ENCODE measurements at places on chromosomes 7 and 10. TPM values are rescaled to one million over a fixed set of nuclear protein-coding genes. Genes with fewer than 3 reads are reported as not detected.

The OR2A12 gene
- total RNA-seq = not detected

The GIMAP8 gene
- total RNA-seq = 18.5 TPM

The ENTPD7 gene
- total RNA-seq = 4.8 TPM

The UCMA gene
- total RNA-seq = not detected

The TRDMT1 gene
- 5.8 TPM for total RNA-seq

The GPR15LG gene
- total RNA-seq = not detected

The TAS2R5 gene
- 1.2 TPM for total RNA-seq

GRCh38 chr10:49356181-49356580 is 39.7 kb downstream of the DRGX start:
- no peak for DNase-seq

GRCh38 chr7:44633254-44634186 is 27.1 kb downstream of the OGDH start:
- DNase-seq = no peak

DNA sequence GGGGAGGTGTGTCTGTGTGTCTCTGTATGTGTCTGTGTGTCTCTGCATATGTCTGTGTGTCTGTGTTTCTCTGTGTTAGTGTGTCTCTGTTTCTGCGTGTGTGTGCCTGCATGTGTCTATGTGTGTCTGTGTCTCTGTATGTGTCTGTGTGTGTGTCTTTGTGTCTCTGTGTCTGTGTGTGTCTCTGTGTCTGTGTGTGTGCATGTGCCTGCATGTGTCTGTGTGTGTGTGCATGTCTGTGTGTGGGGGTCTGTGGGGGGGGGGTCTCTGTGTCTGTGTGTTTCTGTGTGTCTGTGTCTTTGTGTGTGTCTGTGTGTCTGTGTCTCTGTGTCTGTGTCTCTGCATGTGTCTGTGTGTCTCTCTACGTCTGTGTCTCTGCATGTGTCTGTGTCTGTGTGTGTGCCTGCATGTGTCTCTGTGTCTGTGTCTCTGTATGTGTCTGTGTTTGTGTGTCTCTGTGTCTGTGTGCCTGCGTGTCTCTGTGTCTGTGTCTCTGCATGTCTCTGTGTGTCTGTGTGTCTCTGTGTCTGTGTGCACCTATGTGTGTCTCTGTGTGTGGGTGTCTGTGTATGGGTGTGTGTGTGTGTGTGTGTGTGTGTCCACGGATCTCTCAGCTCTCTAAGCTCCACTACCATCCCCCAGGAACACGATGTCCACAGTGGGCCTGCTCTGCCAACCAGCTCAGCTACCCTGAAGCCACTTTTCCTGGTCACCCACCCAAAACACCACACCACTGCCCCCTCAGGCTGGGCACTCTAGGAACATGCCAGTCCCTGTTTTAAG is 41.7 kb downstream of the RASGEF1A start:
- no peak for DNase-seq

GRCh38 chr7:95517458-95517857 is 31.7 kb downstream of the ASB4 start:
- no peak for DNase-seq

GRCh38 chr10:100987685-100988049 is 324 bp downstream of the TWNK start:
- DNase-seq = no peak

- no peak for DNase-seq
Measured at GRCh38 chr7:108453320-108453719, 2.9 kb downstream of the NRCAM start.

- no peak for DNase-seq
Measured at GRCh38 chr10:20877986-20878983, 18.8 kb downstream of the NEBL start.

- DNase-seq = no peak
Measured at GRCh38 chr7:90771281-90771680, 175.2 kb downstream of the CDK14 start.

DNA sequence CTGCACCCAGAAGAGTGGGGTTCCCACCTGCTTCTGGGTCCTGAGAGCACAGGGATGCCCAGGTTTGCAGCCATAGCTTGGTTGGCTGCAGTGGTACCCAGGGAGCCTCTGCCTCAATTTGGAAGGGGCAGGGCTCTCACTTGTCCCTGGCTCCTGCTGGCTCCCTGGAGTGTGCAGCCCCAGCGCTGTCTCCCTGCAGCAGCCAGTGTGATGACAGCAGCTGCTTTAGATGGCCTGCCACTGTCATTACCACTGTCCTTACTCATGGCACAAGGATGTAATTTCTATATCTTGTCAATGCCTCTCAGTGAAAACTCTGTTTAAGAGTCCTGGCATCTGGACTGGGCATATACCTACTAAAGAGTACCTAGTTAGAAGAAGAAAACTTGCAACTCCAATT is 250.9 kb downstream of the KIF20B start:
- no peak for DNase-seq

- no peak for DNase-seq
Measured at GRCh38 chr10:131698986-131699385, 201.8 kb upstream of the PPP2R2D start.

GRCh38 chr7:100543586-100543985 is 4.6 kb downstream of the AGFG2 start:
- no peak for DNase-seq

- no peak for DNase-seq
Measured at GRCh38 chr10:44913350-44914081, 2.4 kb downstream of the TMEM72 start.

DNA sequence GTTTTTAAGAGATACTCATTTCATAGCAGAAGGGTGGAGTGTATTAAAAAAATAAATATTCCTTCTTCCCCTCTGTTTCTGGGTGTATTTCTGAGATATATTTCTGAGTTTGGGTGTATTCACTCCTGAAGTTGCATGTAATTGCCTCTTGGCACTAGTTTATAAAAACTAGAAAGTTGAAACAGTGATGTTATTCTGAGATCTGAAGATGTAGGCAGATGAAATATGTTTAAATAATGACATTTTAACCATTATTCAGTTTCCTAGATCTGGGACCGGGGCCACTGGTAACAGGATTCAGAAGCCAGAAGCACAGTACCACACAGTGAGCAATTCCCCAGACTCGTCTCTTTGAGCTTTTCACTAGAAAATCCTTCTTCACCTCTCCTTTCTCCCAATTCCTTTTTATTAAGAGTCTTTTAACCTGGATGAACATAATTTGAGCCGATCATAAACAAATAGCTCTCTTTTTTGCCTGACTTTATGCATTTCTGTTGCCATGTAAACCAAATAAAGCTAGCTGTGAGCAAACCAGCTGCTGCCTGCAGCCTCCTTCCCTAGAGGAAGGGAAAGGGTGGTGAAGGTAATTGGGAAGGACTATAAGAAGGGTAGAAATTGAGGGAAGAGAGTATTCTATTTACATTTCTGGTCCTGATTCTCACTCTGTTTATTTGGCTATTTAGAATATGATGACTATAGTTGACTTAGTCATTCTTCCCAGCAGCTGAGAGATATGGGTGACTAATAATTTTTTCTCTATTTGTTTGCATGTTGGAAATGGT is 101.8 kb upstream of the STRIP2 start:
- DNase-seq = no peak

- peak; percentile 79 for DNase-seq
Measured at GRCh38 chr10:85604136-85604725, 762.4 kb downstream of the GRID1 start.

DNA sequence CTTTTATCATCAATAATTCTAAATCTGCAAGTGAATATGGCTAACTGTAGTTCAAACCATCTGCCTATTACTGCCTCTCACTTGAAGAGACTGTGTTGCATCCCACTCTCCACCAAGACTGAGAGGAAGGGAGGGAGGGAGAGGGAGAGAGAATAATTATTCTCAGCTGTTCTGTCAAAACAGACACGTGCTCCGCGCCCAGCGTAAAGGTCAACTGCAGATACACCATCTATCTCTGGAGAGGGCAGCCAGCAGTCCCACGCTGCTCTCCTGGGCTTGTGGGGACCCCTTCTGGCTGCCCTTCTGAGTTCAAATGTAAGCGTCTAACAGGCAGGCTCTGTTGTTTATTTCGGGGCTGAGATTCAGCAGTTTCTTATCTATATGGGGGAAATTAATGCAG is 625.5 kb upstream of the GALNT17 start:
- DNase-seq = no peak

DNA sequence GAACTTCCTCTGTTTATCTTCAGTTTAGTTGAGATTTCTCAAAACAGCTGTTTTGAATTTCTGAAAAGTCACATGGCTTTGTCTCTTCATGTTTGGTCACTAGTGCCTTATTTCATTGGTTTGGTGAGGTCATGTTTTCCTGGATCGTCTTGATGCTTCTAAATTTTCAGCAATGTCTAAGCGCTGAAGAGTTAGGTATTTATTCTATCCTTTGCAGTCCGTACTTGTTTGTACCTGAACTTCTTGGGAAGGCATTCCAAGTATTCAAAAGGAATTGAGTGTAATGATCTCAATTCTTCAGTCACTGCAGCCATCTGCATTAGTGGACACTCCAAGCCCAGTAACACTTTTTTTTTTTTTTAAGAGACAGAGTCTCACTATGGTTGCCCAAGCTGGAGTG is 67.7 kb downstream of the HERC4 start:
- DNase-seq = no peak

GRCh38 chr10:31769564-31769963 is 159.1 kb downstream of the ARHGAP12 start:
- DNase-seq = no peak

GRCh38 chr10:47415520-47416304 is 31.6 kb upstream of the ZNF488 start:
- no peak for DNase-seq

- peak; percentile 60 for DNase-seq
Measured at GRCh38 chr10:6514844-6515780, 65.0 kb downstream of the PRKCQ start.

GRCh38 chr7:3430588-3430987 is 129.5 kb downstream of the SDK1 start:
- no peak for DNase-seq

DNA sequence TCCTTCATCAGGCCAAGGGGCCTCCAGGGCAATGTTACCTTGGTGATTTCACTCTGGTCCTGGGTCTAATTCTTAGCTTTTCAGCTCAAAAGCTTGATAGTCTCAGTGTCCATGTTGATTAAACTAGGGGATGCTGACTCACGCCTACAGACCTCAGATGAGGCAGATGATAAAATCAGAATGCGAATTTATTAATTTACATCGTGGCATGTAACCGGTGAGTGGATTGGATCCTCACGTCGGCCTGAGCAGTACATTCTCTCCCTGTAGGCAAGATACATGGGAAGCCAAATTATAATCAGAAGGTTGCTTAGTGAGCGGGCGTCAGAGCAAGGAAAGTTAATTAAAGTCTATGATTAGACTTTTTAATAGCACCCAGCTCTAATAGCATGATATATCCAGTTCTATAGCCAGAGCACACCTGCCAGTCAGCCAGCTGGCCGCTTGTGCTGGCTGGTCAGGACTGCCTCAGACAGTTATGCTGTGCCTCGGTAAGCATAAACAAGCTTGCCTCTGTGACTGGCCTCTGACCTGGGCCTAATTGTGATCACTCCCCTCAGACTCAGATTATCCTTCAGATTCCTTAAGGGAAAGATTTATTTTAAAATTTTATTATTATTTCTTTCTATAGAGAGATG is 20.2 kb upstream of the CPA5 start:
- DNase-seq = no peak

DNA sequence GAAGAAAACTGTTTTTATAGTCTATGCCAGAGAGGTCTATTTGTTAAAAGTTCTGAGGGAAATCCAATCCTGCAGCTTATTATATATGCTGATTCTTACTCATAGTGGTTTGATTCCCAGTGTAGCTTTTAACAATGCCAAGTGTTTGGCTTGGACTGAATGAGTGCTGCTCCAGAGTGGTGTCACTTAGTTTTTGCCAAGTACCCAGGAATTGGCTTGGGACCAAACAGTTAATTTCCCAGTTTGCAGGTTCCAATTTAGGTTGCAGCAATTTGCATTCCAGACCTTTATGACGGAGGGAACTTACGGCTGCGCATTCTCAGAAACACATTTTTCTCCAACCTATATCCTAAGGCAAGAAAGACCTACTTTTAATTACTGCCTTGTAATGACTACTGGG is 32.4 kb downstream of the NSUN6 start:
- DNase-seq = no peak

DNA sequence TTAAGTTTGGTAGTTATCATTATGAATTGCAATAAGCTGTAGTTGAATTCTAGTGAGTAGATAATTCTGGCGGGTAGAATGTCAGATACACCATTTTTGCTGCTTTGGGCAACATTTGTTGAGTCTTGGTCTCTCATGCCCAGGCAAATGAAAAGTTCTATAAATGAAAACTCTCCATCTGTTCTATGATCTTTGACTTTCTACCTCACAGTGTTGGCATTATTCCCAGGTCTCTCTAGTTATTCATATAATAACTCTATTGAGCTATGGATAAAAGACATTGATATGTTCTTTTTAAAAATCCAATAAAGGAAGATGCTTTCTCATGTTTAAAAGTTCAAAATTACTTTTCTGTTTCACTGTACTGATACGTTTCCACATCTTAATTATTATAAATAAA is 415.3 kb upstream of the SEMA3D start:
- DNase-seq = no peak

GRCh38 chr10:92387289-92387940 is 96.4 kb downstream of the MARCHF5 start:
- DNase-seq = no peak

DNA sequence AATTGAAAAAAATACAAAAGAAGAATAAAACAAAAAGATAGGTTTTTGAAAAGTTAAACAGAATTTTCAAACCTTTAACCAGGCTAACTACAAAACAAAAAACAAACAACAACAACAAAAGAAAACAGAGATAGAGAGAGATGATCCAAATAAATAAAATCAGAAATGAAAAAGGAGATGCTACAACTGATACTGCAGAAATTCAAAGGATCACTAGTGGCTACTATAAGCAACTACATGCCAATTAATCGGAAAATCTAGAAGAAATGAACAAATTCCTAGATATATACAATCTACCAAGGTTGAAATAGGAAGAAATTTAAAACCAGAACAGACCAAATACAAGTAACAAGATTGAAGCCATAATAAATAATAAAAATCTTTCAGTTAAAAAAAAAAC is 326.8 kb upstream of the VSTM2A start:
- DNase-seq = no peak

DNA sequence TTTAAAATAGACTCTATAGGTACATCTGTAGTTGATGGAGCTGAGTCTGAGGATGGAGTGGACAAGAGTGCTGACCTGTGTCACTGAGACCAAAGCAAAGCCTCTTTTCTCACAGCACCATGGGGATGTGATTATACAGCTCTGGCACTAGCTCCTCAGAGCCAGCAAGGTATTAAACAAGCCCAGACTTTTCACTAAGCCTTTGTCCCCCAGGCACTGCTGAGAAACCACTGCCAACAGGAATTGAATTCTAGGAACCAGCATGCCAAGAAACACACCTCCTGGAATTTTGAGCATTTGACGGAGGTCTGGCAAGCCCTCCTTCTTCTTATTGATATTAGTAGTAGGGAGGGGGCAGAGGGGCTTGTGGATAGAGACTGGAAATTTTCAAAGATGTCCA is 147.0 kb downstream of the C1GALT1 start:
- DNase-seq = no peak
